ENCODE measurements at places on chromosomes 11 and 22.

GRCh38 chr11:94851864-94852636 lies 83.9 kb downstream of the AMOTL1 start:
- no peak for DNase-seq

DNA sequence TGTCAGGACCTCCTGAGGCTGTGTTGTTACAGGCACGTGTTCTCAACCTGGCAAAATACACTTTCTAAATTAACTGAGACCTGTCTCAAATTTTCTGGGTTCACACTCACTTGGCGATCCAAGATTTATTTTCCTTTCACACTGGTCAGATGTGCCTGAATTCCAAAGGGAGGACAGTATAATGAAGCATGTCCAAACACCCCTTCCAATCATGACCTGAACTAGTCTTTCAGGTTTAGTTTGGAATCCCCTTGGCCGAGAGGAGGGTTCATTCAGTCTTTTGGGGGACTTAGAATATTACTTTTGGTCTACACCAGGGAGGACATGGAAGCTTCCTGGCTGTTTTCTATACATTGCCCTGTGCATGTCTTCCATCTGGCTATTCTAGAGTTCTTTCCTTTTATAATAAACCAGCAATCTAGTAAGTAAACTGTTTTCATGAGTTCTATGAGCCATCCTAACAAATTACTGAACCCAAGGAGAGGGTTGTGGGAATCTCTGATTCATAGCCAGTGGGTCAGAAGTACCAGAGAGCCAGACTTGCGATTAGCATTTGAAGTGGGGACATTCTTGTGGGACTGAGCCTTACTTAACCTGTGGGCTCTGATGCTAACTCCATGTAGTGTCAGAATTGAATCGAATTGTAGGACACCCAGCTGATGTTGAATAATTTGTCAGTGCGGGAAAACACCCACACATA lies 14.8 kb upstream of the TMEM216 start:
- DNase-seq = no peak

- DNase-seq = no peak
These were observed 137.8 kb downstream of the BRD1 start for GRCh38 chr22:49689858-49690257.

DNA sequence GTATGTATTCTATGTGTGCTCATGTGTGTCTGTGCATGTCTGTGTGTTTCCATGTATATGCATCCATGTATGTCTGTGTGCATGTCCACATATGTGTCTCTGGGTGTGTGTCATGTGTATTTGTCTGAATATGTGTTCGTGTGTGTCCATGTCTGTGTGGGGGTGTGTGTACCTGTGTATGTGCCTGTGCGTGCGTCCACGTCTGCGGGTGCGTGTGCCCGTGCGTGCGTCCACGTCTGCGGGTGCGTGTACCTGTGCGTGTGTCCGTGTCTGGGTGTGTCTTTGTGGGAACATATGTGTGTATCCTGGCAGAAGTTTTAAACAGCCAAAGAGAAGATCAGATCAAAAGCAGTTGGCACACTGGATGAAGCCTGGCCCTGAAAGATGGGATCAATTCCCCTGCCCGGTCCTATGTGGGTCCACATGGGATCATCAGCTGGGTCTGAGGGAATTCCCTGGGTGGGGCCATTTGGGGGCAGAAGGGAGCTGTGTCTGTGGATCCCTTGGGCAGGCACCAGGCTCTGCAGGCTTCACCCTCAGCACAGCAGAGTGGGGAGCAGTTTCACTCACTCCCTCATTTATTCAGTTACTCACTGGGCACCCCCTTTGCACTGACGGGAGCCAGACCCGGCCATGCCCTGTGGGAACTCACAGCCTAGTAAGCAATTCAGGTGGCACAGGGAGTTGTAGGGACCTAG lies 167.4 kb downstream of the MN1 start:
- no peak for DNase-seq

- no peak for DNase-seq
These were observed 38.3 kb downstream of the C22orf31 start for GRCh38 chr22:29023172-29023796.

GRCh38 chr11:22173532-22173931 lies 19.4 kb upstream of the ANO5 start:
- DNase-seq = no peak

DNA sequence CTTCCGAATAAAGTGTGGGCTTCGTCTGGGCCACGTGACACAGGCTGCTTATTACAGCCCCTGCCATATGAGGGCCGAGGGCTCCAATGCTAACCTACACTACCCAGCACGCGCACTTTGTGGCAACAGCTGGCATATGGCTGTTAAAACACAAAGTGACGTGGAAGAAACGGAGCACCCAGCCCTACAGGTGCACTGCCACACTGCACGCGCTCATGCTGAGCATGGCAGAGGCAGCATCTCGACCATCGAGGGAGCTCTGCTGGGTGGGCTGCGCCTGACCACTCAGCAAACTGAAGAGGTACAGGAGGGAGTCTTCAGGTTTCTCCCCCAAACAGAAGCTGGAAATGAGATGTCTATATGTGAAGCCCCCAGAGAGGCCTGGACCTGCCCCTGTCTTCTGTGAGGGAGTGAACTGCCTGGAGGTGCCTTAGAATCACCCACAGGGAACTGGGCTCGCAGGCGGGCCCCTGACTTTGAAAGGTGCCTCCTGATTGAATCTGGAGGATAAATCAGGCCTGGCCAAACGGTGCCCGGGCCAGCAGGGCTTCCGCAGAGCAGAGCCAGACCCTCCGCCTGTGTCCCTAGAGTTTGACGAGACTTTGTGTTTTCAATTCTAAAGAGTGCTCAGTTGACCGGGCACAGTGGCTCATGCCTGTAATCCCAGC lies 18.3 kb downstream of the TSSC4 start:
- no peak for DNase-seq

DNA sequence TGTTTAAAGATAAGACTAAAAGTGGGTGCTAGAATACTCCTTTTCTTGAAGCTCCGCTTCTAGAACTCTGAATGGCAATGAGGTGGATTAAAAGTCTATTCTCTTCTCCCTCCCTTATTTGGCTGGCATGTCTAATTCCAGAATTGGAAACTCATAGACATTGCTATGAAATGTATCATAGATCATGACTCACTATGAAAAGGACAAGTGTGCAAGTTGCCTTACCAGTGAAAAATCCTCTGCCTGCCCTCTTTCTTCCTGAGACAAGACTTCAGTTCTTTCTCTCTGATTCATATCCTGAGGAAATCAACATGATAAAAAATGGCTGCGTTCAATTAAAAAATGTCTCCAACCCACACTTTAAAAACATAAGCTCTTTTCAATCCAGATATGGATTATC lies 73.2 kb upstream of the BLID start:
- no peak for DNase-seq

DNA sequence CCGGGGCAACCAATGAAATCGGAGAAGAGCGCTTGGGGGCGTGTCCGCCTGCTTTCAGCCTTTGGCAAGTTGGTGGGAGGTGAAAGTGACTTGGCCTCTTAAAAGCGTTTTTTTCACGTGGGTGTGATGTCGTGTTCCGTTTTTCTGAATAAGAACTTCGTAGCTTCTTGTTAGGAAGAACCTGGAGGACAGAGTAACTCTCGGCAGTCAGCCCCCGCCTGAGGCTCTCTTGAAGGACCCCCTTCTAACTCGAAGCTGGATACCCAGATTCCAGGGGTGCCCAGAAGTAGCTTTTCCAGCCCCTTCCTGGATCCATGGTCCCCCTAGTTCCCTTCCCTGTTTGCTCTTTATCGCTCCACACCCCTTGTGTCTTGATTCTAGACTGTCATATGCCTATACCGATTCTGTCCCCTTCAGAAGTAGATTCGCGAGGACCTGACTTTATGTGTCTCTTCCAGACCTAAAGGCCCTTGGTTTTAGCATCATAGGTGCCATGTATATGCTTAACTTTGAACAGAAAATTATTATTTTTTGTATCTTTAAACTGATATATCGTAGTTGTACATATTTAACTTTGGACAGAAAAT lies 915 bp upstream of the OSBP start:
- DNase-seq = no peak

DNA sequence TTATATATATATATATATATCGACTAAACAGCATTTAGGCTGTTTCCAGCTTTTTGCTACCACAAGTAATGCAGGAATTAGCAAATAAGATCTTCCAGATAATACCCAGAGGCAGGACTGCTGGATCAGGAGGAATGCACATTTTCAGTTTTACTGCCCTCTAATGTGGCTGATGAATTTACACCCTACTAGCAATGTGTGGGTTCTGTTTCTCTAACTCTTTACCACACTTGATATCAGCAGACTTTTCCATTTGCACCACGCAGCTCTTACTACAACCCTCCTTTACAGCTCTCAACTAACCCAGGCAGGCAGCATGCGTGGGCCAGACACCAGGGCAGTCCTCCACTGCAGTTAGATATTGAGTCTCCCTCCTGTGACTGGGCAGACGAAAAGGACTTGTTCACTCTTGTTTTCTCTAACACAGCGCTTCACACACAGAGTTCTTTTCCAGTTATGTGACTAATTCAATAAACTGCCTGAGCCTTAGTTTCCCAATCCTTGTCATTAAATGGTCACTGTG lies 67.7 kb downstream of the IGLL5 start:
- DNase-seq = no peak

DNA sequence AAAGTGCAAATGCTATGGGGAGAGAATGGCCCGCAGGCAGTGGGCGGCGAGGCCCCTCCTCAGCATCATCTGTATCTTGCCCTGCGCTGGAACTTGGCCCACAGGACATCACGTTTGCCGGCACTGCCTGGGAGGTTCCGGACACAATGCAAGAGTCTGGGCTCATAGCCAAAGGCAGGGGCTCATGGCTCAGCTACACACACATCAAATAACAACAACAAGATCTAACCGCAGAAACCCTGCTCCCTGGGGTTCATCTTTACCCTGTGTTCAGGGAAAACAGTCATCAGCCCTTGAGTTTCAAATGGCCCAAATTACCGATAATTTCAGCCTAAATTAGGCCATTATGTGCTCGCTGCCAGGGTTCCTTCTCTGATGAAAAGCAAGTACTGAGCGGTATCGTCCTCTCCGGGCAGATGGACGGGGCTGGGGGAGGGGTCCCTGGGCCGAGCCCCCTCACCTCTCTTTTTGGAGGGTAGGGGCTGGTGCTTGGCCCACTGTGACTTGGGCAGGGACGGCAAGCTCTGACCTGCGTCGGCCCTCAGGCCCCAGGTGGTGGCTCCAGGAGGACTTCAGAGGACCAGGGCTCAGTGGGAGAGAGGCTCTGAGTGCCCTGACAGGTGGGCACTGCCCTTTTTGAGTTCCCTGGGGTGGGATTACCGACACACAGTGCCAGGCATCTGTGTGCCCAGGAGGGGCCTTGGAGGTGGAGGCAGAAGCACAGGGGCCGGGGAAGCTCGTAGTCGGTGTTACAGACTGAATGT lies 25.0 kb upstream of the GAL start:
- DNase-seq = no peak

GRCh38 chr11:70399681-70400112 lies 1.4 kb downstream of the CTTN start:
- DNase-seq = no peak

DNA sequence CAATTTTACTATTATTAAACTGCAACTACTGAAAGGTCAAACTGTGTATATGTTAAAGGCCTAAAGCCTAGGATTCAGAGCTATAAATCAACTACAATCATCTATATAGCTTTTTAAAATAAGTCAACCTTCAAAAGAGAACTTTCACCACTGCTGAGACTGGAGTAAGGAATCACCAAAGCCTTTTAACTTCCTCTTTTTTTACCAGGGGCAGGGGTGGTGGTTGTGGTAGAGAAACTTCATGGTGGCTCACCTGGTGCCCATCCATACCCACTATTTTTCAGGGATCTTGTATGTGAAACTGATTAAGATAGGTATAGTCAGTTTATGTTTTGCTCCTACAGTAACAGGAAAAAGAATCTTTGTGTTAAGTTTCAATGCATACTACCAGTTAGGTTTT lies 31.5 kb downstream of the TSG101 start:
- DNase-seq = no peak

DNA sequence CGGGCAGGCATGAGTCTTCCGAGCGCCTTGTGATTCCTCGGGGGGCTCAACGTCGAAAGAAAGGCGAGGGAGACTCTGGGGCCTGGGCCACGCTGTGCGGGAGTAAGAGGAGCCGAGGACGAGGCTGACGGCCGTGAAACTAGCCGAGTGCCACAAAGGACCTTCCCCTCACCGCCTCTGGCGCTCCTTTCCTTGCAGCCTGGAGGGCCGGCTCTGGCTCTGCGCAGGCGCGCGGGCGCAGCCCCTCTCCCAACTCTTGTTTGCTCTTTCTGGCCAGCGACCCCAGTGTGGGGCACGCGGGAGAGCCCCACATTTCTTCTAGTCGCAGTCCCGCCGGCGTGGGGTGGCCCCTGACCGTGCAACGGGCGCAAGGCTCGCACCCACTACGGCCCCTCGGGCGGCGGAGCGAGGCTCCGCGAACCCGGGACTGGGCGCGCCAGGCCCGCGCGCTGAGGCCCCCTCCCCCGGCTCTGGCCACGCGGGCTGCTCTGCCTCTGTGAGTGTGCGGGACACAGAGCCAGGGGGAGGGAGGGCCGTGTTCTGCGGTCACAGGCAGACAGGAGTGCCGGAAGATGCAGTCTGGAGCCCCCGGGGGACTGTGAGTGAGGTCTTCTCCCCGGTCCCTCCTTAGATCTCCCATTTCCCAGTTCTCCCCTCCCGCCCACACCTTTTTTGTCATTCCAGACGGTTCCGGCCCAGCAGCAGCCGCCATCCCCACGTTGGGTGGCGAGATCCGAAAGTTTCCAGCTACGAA lies 1.0 kb upstream of the TOB2 start:
- peak; percentile 44 for DNase-seq

- DNase-seq = no peak
These were observed 44.9 kb downstream of the MACROD1 start for GRCh38 chr11:64120951-64121569.

GRCh38 chr11:57476757-57477506 lies 16.6 kb downstream of the RTN4RL2 start:
- no peak for DNase-seq

DNA sequence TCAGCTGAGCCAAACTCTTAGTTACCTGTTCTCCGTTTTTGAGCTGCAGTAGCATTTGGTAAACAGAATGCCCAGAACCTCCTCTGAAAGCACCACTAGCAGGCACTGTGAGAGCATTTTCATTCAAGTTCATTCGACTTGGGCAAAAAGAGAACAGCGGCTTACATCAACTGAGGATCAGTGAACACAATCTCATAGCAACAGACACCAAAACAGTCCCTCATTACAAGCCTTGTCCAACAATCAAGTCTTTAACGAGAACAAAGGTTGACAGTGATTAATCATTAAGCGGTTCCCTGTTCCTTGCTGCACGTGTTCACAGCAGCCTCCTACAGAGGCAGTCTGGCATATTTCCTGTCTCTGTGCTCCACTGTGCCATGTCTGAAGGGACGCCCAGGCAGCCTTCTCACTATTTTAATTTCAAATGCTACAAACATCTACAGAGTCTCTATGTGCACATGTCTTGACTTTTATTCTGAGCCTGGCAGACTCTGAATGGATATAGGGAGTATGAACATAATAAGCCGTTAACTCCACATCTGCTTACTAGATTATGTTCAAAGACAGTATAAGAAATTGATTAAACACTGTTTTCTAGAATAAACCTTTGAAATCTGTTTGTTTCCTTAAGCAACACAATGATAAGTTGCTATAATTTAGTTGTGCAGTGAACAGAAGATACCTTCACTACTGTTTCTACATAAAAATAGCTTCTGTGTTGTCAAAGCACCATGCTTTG lies 88.3 kb upstream of the MTMR2 start:
- peak; percentile 3 for DNase-seq

All from effector memory CD8-positive, alpha-beta T cell (primary cell).